Fibroblast of villous mesenchyme (primary cell): ENCODE measurements at places on chromosomes 2 and 18. TPM values are rescaled to one million over a fixed set of nuclear protein-coding genes. Genes with fewer than 3 reads are reported as not detected.

Gene UPP2
- not detected in 2 replicates for total RNA-seq

- no peak for DNase-seq
Measured at GRCh38 chr2:66435549-66435875, 587 bp downstream of the MEIS1 start.

GRCh38 chr2:64718250-64718885 is 64.7 kb upstream of the SERTAD2 start:
- no peak for DNase-seq

- DNase-seq: no peak
Measured at GRCh38 chr2:239940861-239941570, 84.1 kb downstream of the NDUFA10 start.

GRCh38 chr2:177872286-177872685 is 200.3 kb downstream of the PDE11A start:
- DNase-seq: no peak
